ENCODE measurements at places on chromosomes 5 and 9.

DNA sequence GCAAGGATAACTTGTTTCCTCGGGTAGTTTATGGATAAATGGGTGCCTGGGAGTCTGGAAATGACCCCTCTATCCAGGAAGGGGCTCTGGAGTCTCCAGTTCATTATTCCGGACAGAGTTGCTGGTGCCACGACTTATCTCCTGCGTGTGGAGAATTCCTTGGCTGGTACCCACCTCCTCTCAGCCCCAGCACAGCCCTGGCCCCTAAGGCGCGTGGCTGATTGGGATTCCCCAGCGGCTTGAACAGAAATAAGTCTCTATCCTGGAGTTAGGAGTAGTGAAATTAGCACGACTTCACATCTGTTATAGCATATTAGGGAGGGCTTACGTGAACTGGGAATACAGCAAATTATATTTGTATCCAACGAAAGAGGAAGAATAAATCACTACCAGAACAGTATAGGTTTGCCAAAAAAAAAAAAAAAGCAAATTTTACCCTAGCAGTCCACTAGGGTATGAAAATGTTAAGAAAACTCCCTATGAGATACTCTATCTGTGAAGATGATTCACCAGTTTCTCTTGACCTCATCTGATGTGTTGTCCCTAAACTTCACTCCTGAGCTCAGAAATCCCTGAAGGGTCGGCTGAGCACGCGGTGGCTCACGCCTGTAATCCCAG, 172.5 kb upstream of the OTULINL start:
- DNase-seq, result no peak

DNA sequence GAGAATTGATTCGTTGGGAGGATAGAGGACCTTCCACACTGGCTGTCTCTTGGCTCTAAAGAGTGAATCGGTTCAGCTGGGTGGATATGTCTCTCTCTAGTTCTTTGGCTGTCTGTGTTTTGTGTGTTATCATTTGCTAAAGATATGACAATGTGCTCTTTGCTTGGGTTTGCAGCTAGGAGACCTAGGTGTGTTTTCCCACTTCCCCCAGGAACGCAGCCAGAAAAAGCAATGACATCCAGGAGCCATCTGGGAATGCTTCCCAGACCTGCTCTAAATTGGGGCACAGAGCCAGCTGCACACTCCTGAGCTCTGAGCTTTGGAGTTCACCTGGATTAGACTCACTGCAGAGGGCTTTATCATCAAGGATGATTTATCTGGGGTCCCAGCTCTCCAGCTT, 12.8 kb upstream of the PDZD2 start:
- DNase-seq, result no peak

- no peak for DNase-seq
These were observed 16.6 kb upstream of the RALGDS start for GRCh38 chr9:133137451-133138231.

DNA sequence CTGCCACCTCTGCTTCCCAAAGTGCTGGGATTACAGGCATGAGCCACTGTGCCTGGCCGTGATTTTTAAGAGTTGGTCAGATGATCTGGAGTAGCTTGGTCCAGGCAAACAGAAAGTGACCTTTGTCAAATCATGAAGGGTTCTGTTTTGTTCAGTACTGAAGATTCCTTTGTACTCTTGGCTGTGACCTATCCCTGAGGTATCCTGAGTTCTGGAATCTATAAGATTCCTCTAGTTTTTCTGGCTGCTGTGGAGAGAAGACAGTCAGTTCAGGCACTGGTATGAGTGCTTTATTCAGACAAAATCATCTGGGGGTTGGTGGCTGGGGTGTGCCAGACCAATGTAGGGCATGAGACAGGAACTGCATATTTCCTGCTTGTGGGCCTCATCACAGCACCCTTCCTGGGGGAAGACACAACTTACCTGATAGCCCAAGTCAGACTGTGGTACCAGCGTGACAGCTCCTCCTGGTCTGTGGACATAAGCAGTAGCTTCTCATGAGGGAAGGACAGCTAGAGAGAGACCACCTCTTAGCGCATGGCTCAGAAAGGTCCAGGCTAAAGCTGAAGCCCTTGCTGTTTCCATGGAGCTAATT, 3.1 kb downstream of the ARHGEF39 start:
- DNase-seq, result no peak

DNA sequence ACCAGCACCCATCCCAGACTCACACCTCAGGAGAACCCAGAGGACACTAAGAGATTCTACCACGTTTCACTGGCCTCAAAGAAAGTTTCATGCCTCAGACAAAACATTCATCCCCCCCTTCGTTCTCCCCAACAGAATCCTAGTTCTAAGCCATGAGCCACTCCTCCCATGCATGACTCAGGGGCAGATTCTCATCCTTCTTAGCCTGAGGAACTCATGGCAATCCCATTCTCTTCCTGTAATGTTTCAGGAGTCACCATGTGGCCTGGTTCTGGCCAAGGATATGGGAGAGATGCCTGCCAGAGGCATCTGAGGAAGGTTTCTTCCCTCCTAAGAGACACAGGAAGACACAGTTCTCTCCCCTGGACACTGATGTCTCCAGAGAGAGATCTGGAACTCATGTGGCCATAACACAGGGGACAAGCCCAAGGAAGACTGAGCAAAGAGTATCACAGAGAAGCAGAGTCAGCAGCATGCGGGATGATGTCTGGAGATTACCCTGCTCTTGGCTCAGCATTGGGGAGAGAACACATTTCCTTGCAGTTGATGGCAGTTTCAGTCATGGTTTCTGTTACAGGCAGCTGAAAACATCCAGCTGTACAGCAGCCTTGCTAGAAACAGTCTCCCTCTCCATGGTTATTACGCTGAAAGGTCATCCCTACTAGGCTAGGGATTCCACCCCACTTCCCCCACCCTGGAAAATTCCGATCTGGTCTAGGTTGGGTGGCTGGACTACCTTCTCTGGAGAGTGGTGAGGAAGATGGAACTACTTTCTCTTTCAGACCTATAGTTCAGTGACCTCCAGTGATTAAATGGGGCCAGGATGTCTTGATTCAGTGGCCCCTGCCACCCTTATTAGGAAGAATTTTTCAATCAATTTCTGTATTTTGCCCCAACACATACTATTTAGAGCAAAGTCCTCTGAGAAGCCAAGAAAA, 115.4 kb downstream of the ZNF608 start:
- DNase-seq, result no peak

- peak; percentile 28 for DNase-seq
These were observed 133.0 kb downstream of the C9orf50 start for GRCh38 chr9:129487658-129488483.

GRCh38 chr5:106311230-106311915, 1359.4 kb downstream of the EFNA5 start:
- no peak for DNase-seq

- no peak for DNase-seq
These were observed 67.4 kb downstream of the CTSL start for GRCh38 chr9:87793292-87793691.

- no peak for DNase-seq
These were observed 995 bp upstream of the SLC23A1 start for GRCh38 chr5:139383993-139384590.

- no peak for DNase-seq
These were observed 12.6 kb downstream of the IRX2 start for GRCh38 chr5:2738700-2739359.

- DNase-seq, result no peak
These were observed 660.8 kb downstream of the TLE1 start for GRCh38 chr9:81028504-81028903.

- no peak for DNase-seq
These were observed 13.1 kb downstream of the ARHGEF37 start for GRCh38 chr5:149594206-149594895.

DNA sequence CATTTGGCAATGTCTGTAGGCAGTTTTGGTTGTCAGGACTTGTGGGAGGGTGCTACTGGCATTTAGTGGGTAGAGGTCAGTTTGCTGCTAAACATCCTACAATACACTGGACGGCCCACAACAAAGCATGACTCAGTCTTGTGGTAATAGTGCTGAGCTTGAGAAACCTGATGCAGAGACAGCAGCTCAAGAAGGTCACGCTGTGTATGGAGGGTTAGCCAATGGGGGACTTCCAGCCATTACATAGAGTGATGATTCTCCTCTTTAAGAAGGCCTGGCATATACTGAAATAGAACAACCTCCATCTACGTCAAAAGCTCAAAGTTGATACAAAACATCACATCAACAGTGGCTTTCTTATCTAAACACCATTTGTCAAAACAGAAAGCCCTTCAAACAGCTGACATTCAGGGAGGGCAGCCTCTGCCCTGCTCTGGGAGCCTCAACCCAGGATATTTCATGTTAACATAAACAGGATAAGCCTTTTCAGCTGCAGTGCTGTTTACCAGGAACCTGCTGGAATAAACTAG, 143.0 kb downstream of the GPBP1 start:
- no peak for DNase-seq

DNA sequence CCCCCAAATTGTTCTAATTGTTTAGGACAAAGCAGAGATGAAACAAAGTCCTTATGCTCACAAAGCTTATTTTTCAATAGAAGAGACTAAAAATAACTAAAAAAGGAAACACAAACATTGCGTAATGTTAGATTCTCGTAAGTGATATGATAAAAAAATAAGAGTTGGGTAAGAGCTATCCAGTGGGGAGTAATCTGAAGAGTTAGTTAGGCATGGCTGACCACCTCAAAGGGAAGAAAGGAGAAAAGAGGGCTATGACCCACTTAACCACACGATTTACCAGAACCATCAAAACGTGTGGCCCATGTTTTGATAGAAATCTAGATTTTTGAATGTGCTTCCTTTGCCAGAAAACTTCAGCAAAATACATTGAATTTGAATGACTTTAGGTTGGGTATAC, 1296.8 kb upstream of the NUDT12 start:
- DNase-seq, result no peak

GRCh38 chr5:14675865-14676300, 11.4 kb downstream of the OTULIN start:
- DNase-seq, result no peak

- DNase-seq, result no peak
These were observed 76.5 kb downstream of the SH3PXD2B start for GRCh38 chr5:172377856-172378255.

- DNase-seq, result no peak
These were observed 21.6 kb upstream of the CSF1R start for GRCh38 chr5:150107909-150108447.

DNA sequence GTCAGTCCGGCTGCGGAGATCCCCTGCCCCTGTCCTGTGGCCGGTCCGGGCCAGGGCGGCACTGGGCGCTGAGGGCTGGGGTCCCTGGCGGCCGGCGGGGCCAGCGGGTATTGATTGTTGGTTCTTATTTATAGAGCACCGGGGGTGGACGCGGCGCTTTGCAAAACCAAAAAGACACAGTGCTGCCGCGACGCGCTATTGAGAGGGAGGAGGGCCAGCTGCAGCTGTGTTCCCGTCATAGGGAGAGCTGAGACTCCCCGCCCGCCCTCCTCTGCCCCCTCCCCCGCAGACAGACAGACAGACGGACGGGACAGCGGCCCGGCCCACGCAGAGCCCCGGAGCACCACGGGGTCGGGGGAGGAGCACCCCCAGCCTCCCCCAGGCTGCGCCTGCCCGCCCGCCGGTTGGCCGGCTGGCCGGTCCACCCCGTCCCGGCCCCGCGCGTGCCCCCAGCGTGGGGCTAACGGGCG, 2.5 kb downstream of the LRRC26 start:
- DNase-seq, result no peak

DNA sequence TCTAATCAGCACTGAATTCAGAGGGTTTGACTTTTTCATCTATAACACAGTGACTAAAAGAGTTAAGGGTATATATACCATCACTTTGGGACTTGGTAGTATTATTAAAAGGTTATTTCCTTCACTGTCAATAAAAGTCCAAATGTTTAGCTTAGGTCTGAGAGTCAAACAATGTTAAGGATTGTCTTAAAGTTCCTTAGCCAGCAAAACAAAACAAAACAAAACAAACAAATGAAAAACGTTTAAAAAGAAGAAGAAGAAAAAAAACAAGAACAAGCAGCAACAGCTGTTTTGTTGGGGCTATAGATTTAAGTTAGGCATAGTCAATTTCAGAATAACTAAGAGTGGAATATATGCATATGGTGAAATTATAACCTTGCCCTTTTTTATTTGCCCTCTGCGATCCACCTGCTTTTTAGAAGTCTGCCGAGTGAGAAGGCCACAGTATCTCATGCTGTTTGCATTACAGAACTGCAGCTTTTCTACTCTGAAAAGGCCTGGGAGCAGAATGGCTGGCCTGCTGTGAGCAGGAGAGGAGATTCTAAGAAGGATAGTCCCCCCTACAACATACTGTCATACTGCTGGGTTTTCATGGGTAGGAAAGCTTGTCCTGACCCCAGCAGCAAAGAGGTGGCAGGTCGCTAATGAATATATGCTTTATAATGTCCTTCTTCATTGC, 141.7 kb downstream of the NTRK2 start:
- DNase-seq, result no peak

DNA sequence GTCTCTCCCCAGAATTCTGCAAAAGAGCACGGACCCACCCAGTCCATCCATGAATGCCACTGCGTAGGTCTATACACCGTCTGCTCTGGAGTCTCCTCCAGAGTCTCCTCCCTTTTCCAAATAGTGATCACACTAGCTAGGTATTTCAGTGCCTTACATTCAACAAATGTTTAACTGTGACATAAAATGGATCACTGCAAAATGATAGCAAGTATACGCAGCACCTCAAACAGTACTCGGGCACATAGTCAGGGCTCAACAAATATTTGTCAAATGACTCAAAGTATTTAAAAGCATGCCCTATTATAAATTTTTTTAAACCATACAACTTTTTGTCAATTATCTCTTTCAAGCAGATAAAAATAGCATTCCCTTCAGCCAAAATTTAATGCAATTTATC, 60.5 kb downstream of the TLE1 start:
- no peak for DNase-seq

GRCh38 chr9:121268598-121268850, 562 bp downstream of the GSN start:
- DNase-seq, result no peak

DNA sequence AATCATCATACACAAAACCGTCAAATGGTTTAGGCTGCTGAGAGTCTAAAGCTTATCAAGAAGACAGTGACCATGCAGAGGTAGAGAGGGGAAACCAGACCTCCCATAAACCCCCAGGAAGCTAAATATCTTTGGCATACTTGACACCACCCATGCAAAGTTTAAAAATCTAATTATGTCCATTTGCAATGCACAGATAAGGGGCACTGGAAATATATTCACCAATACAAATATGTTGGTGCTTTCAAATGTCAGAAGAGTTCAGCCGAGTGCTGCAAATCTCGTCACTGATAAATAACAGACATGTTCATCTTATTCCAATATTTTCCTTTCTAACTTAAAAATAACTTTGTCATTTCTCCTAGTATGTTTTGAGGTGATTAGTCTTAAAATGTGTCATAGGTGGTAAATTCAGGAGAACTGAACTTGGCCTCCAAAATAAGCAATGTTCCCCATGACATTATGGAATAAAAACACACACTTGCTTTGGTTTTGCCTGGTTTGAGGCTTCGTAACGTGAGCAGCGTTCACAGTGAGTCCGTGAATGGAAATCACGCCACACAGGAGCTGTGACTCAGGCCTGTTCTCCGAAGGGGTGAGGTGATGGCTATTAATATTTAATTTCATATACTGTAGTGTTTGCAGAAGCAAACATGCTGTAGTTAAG, 182.2 kb downstream of the AOPEP start:
- no peak for DNase-seq

All from activated T-helper 2 cell treated with anti-CD3 and anti-CD28 coated beads, Interferon-gamma antibody, Interleukin-2, Interleukin-4, amounts not matched to agents 10 μg/mL and 5 μg/mL and 100 μg/mL, durations not matched to agents 14 hours and 24 hours and 36 hours (primary cell).